Cardiac muscle cell (in vitro differentiated cells and primary cell): ENCODE measurements at places on chromosomes 1 and 21. TPM values are rescaled to one million over a fixed set of nuclear protein-coding genes. Genes with fewer than 3 reads are reported as not detected.

GRCh38 chr1:20271498-20272400 is 18.9 kb upstream of the VWA5B1 start:
- H3K4me1 ChIP-seq = no peaks in the 10 kb centered on the region
- DNase-seq = peak; percentile 59
- no peaks in the 10 kb centered on the region for H3K36me3 ChIP-seq
- no peaks in the 10 kb centered on the region for H3K27me3 ChIP-seq
- no peak overlapping the region for H3K27ac ChIP-seq

DNA sequence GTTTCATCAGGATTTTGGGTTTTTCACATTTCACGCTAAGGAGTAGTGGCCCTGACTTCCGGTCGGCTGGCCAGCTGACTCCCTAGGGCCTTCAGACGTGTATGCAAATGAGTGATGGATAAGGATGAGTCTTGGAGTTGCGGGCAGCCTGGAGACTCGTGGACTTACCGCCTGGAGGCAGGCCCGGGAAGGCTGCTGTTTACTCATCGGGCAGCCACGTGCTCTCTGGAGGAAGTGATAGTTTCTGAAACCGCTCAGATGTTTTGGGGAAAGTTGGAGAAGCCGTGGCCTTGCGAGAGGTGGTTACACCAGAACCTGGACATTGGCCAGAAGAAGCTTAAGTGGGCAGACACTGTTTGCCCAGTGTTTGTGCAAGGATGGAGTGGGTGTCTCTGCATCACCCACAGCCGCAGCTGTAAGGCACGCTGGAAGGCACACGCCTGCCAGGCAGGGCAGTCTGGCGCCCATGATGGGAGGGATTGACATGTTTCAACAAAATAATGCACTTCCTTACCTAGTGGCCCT is 23.1 kb upstream of the TNFRSF1B start:
- no peak overlapping the region for H3K4me3 ChIP-seq
- H3K27ac ChIP-seq = no peak overlapping the region
- H3K27me3 ChIP-seq = no peaks in the 10 kb centered on the region
- H3K36me3 ChIP-seq = no peaks in the 10 kb centered on the region
- no peak for DNase-seq

- no peak overlapping the region for H3K27ac ChIP-seq
- H3K27me3 ChIP-seq = peaks cover 20% of the 10 kb centered on the region
- no peaks in the 10 kb centered on the region for H3K36me3 ChIP-seq
- no peak for DNase-seq
- no peaks in the 10 kb centered on the region for H3K4me1 ChIP-seq
- no peak overlapping the region for H3K4me3 ChIP-seq
Measured at GRCh38 chr1:230287674-230288315, 138.3 kb downstream of the PGBD5 start.

DNA sequence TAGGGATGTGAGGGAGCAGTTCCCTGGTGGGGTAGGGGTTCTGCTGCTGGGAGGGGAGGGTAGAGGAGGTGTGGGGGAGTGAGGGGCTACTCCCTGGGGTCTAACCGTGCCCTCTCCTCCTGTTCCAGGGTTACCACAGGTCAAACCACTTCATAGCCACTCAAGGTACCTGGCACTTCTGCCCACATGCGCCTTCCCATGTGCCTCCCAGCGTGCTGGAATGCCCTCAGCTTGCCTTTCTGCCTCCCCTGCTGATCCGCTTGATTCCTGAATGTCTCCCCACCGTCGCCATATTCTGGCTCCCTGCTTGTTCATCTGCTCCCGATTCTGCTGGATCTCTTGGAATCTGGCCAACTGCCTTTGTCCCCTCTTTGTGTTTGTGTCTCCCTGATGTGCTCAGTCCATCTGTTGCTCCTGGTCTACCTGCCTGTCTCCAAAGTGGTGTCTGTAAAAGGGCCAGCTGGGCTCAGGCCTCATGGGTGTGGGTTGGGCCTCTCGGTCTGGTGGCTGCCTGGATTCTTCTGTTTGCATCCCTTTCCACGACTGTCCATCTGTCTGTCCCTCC is 74.4 kb downstream of the PTPRU start:
- DNase-seq = no peak
- no peaks in the 10 kb centered on the region for H3K36me3 ChIP-seq
- H3K4me1 ChIP-seq = no peaks in the 10 kb centered on the region
- H3K27me3 ChIP-seq = no peaks in the 10 kb centered on the region
- H3K27ac ChIP-seq = no peak overlapping the region

GRCh38 chr1:208089149-208089548 is 155.0 kb downstream of the PLXNA2 start:
- no peak overlapping the region for H3K4me3 ChIP-seq
- no peak for DNase-seq

GRCh38 chr1:56758135-56758534 is 61.1 kb downstream of the FYB2 start:
- peaks cover 3% of the 10 kb centered on the region for H3K4me1 ChIP-seq
- no peak overlapping the region for H3K4me3 ChIP-seq

GRCh38 chr1:226201029-226201593 is 14.6 kb upstream of the ACBD3 start:
- H3K4me1 ChIP-seq = no peaks in the 10 kb centered on the region
- H3K27ac ChIP-seq = no peak overlapping the region
- DNase-seq = peak; percentile 42
- H3K4me3 ChIP-seq = no peak overlapping the region
- no peaks in the 10 kb centered on the region for H3K36me3 ChIP-seq

DNA sequence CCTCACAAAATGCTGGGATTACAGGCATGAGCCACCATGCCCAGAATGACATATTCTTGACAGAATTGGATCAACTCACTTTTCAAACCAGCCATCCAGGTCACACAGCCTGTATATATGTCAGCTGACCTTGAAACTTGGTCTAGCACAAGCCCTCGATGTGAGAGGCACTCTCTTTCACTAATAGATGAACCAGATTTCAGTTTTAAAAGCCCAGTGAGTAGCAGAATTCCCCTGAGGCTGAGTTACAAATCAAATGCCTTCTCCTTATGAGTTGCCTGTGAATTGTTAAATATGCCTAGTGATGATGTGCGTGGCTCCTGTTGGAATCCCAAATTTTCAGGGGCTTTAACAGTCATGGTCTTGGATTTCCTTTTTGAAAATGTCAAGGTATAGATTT is 88.7 kb downstream of the CD247 start:
- H3K36me3 ChIP-seq = no peaks in the 10 kb centered on the region
- no peak overlapping the region for H3K27ac ChIP-seq
- peaks cover 12% of the 10 kb centered on the region for H3K4me1 ChIP-seq
- H3K4me3 ChIP-seq = no peak overlapping the region
- no peaks in the 10 kb centered on the region for H3K27me3 ChIP-seq

- no peak overlapping the region for H3K27ac ChIP-seq
- no peaks in the 10 kb centered on the region for H3K4me1 ChIP-seq
- no peaks in the 10 kb centered on the region for H3K36me3 ChIP-seq
- no peak overlapping the region for H3K4me3 ChIP-seq
- no peaks in the 10 kb centered on the region for H3K27me3 ChIP-seq
Measured at GRCh38 chr1:171457412-171457811, 27.9 kb upstream of the PRRC2C start.

GRCh38 chr21:37445228-37445627 is 78.7 kb downstream of the DYRK1A start:
- peak; percentile 77 for DNase-seq
- H3K4me1 ChIP-seq = peaks cover 22% of the 10 kb centered on the region
- no peaks in the 10 kb centered on the region for H3K36me3 ChIP-seq
- H3K27ac ChIP-seq = peak overlapping the region; percentile 38
- H3K27me3 ChIP-seq = no peaks in the 10 kb centered on the region

ATP6V1G3 gene
- total RNA-seq = not detected in 2 replicates

FCGR2B gene
- not detected in 2 replicates for total RNA-seq
